ENCODE measurements at places on chromosomes 7 and 10.

DNA sequence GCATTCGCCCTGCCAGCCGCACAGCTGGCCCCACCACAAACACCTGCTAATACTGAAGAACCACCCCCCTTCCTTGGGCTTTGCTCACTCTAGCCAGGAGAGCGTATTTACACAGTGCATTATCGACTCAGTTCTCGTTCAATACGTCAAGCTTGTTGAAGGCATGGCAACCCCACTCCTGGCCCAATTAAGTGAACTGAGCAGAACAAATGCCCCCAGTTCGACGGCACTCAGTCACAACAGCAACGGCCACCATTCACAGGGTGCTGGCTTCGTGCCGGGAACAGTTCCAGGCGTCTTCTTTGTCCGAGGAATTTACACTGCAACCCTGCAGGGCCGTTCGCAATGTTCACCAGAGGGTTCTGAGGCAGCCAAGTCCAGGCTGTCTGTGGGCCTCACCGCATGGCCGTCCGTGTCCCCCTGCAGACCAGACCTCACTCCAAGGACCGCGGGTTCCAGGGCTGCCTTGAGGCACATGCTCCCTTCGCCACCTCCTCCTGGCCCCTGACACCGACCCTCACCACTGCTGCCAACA is 175.3 kb downstream of the DIP2C start:
- no peak for DNase-seq

- no peak for DNase-seq
Observed at GRCh38 chr10:26573674-26574073, 123.8 kb upstream of the PDSS1 start.

- no peak for DNase-seq
Observed at GRCh38 chr7:2062648-2063047, 170.1 kb downstream of the MAD1L1 start.

DNA sequence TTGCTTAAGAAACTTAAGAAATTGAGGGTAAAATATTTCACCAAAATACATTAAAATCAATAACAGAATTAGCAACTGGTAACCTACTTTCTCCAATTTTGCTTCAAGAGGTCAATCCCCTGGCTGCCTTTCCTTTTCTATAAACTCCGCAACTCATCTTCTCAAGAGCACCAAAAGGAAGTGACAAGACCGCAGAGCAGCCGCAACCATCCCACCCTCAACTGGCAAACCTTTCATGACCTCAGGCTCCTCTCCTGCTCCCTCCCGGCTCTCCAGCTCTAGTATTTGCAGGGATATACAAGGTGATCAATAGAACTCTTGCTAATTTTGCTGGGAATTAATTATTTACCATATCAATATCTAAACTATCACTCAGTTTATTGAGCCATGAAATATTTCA is 88.9 kb downstream of the ATE1 start:
- no peak for DNase-seq

GRCh38 chr10:61452151-61452651 is 980 bp downstream of the TMEM26 start:
- DNase-seq: no peak

DNA sequence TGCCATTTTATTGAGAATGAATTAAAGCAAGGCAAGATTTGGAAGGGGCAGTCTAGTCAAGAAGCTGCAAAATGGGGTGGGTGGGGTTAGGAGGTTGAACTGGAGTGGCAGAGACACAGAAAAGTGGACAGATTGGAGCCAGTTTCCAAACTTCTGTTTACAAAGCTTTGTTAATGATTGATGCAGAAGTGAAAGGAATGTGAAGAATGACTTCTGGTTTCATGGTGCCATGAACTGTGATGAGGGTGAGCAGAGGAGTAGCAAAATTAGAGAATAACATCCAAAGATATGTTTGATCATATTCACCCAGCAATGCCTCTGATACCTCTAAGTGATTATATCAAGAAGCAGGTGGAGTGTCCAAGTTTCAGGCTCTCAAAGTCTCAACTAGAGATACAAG is 1118.0 kb upstream of the C7orf33 start:
- no peak for DNase-seq
